ENCODE measurements at places on chromosomes 13 and 19. TPM values are rescaled to one million over a fixed set of nuclear protein-coding genes. Genes with fewer than 3 reads are reported as not detected.

Gene SIGLEC11
- total RNA-seq = not detected

Gene SBK3
- not detected for total RNA-seq

Gene PSG6
- total RNA-seq = not detected

Gene HSD11B1L
- total RNA-seq = 13.0 TPM

Gene LGALS14
- not detected for total RNA-seq

Gene ZNF625
- total RNA-seq = 4.5 TPM

Gene MARK4
- 48.5 TPM for total RNA-seq

Gene PTH2
- not detected for total RNA-seq

Gene HOMER3
- 27.9 TPM for total RNA-seq

Gene RDH8
- not detected for total RNA-seq

Gene WDR62
- total RNA-seq = 1.9 TPM

Gene POGLUT2
- total RNA-seq = 2.8 TPM

Gene CDC42EP5
- total RNA-seq = 4.2 TPM

Gene HTR2A
- not detected for total RNA-seq

Gene TIMM44
- total RNA-seq = 64.6 TPM

Gene KIR3DL1
- not detected for total RNA-seq

Gene S1PR2
- total RNA-seq = 9.9 TPM

Gene FAM216B
- total RNA-seq = not detected

Gene ZNF296
- total RNA-seq = 4.3 TPM

Gene APLP1
- 1.6 TPM for total RNA-seq

Gene GDF15
- total RNA-seq = 0.89 TPM

Gene PDX1
- total RNA-seq = not detected

Gene ZNF460
- 76.9 TPM for total RNA-seq

Gene ABHD8
- total RNA-seq = 15.7 TPM

Gene CGB3
- not detected for total RNA-seq

Gene MATK
- 0.57 TPM for total RNA-seq

Gene F2RL3
- 1.7 TPM for total RNA-seq

Gene KCTD4
- 2.3 TPM for total RNA-seq

Gene ZNF583
- total RNA-seq = 1.5 TPM

Gene FFAR3
- total RNA-seq = not detected

Gene MAST1
- 3.0 TPM for total RNA-seq

Gene SIGLEC6
- 0.30 TPM for total RNA-seq

Gene ZNF382
- total RNA-seq = 0.89 TPM

Gene ZNF554
- 9.8 TPM for total RNA-seq

Gene PLK5
- not detected for total RNA-seq

Gene KLK5
- total RNA-seq = 299 TPM

Gene KLK6
- total RNA-seq = 5.4 TPM

Gene MBD3L2
- not detected for total RNA-seq

Gene CASP14
- total RNA-seq = 314 TPM

Gene POLD1
- total RNA-seq = 19.7 TPM

Gene ZNF528
- 41.9 TPM for total RNA-seq

Gene SBK2
- total RNA-seq = not detected

Gene ZNF578
- total RNA-seq = 0.38 TPM

Gene DLL3
- not detected for total RNA-seq

Gene SYNE4
- total RNA-seq = 0.42 TPM

Gene OR7C1
- total RNA-seq = 4.8 TPM

Gene NCAN
- total RNA-seq = not detected

Gene IGFL1
- total RNA-seq = not detected

Gene GPR4
- 2.3 TPM for total RNA-seq

Gene SLAIN1
- 5.5 TPM for total RNA-seq

Gene ASF1B
- total RNA-seq = 7.2 TPM

Data from suprapubic skin (tissue), 4 donors.